Activated CD4-positive, CD25-positive, alpha-beta regulatory T cell treated with anti-CD3 and anti-CD28 coated beads, Interleukin-2, amount 50 U/mL, for 72 hours (primary cell): ENCODE measurements at places on chromosomes 13 and 19.

GRCh38 chr13:105147461-105147860, 1388.0 kb downstream of the EFNB2 start:
- no peak for DNase-seq

DNA sequence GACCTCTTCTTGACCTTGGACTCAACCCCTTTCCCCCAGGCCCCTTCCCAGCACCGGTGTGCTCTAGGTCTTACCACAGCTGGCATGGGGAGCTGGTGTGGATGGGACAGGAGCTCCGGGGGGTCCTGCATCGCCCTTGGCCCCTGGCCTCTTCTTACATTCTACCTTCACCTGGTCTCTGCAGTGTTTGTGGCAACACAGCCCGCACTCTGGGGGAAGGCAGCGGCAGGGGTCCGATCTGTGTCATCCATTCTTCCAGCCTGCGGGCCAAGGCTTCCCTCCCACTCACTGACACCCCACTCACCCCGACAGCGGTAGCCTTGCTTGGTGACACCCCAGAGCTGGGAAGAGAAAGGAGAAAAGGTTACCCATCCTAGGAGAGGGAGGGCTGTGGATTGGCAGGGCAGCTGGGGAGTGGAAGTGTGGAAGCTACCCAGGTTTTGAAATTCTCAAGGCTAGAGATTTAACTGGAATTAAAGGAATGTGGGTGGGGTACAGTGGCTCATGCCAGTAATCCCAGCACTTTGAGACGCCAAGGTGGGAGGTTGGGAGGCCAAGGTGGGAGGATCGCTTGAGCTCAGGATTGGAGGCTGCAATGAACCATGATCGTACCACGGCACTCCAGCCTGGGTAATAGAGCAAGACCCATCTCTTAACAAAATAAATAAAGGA, 8.3 kb downstream of the FAM98C start:
- no peak for DNase-seq

DNA sequence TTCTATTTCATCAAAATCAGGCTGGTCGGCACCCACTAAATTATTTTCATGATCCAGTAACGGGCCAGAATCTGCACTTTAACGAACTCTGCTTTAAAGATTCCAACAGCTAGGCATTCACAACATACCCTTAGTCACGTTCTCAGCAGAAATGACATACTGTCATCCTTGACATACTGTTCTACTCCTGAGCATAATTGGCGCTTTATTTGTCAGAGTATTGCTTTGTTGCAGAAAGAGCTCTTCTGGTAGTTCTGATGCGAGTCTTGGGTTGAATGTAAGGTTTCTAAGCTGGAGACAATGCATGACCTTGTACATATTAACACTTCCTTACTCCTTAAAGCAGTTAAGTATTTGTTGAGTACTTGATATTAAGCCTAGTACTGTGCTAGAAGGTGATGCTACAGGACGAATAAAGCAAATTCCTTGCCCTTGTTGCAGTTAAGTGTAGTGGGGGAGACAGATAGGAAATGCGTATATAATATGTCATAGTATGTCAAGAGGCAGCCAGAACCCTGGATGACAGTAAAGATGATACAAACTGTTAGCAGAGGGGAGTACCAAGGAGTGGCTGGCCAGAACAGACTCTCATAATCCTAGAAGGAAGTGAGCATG, 32.2 kb downstream of the FRY start:
- DNase-seq, result no peak

GRCh38 chr13:82480415-82480814, 1401.9 kb downstream of the SLITRK1 start:
- no peak for DNase-seq

DNA sequence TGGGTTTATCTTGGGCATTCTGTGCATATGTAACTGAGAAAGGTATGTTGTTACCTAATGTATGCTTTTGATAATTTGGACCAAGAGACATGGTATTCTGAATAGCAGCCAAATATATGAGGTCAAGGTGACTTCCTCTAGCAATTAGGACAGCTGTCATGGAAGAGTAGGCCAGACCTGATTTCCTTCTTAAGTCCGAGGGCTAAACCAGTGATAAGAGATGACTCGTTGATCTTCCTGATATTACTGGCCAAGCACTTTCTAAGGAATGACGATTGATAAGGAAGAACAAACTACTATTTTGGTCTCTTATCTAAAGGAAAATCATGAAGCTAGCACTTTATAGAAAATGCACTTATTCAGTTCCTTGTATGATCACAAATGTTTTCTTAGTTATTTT, 42.7 kb downstream of the ARHGAP35 start:
- no peak for DNase-seq

- peak; percentile 8 for DNase-seq
These were observed 7.8 kb downstream of the GAS6 start for GRCh38 chr13:113855931-113856715.

DNA sequence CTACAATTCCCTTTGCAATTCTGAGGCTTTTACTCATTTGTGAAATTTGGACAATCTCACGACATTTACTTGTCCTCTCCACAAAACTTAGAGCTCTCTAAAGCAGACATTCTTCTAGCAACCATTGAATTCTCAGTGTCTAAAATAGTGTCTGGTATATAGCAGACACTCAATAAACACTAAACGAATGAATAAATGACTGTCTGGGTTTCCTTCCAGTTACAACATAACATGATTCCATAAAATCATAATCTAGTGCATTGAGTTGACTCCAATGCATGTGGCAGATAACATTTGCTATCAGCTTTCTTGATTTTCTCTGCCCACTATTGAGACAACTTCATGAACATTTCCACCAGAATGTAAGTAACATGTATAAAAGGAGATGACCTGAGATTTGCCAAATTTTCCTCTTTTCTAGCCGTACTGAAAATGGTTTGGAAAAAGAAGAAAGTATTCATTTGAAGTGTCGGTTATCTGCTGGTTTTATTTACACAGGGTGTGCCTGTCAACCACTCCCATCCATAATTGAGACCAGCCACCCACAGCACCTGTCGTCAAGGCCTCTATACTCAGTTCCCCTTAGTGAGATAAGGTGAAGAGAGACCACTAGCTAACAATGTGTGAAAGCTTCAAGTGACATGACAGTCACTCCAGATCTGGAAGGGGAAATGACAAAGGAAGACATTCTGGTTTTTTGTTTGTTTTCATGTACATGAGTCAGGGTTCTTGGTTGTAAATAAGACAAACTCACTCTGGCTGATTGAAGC, 4.8 kb upstream of the SERP2 start:
- DNase-seq, result no peak

GRCh38 chr19:3509566-3509989, 3.5 kb downstream of the FZR1 start:
- no peak for DNase-seq

GRCh38 chr19:20503476-20503875, 62.1 kb downstream of the ZNF737 start:
- DNase-seq, result no peak

- no peak for DNase-seq
These were observed 46.2 kb downstream of the ZNF557 start for GRCh38 chr19:7115721-7116120.

DNA sequence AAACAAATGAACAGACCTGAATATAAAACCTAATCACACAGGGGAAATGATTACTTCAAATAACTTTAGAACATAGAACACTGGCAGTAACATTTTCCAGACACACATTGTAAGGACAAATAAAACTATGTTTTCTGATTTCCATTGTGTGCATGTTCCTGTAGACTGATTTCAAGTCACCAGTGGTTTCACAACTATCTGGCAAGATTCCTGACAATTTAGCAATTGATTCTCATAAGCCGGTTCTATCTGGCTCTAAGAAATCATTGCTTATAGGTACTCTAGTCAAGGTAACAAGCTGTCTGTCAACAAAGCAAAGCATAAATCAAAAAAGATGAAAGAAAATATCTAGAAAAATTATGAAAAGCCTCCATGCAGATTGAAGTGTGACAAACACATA, 19.6 kb upstream of the PCCA start:
- DNase-seq, result no peak

DNA sequence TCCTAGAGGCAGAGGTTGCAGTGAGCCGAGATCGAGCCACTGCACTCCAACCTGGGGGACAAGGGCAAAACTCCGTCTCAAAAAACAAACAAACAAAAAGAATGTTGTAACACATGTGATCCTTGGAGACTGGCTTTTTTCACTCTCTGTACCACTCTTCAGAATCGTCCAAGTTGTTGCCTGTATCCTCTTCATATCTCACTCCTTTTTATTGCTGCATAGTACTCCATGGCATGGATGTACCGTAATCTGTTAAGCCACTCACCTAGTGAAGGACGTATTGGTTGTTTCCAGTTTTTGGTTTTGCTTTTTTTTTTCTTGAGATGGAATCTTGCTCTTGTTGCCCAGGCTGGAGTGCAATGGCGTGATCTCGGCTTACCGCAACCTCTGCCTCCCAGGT, 7.0 kb upstream of the CD22 start:
- no peak for DNase-seq

DNA sequence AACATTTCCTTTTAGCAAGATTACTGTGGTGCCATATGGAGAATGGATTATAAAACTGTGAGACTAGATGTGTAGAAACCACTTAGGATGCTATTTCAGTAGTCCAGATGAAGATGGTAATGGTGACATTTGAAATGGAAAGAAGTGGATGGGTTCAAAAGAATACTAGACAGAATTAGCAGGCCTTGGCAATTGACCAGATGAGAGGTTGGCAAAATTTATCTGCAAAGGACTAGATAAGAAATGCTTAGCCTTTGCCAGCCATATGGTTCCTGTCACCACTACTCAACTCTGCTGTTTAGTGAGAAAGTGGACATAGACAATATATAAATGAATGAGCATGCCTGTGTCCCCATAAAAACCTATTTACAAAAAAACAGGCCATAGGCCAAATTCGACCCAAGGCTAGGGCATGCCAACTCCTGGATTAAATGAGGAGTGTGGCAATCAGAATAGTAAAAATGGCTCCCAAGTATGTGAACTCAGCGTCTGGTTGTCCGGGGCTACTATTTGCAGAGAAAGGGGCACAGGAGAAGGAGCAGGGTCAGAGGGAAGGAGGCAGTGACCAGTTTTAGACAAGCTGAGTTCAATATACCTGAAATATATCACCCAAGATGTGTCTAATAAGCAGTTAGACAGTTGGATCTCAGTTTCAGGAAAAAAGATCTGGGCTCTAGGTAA, 98.4 kb downstream of the ENOX1 start:
- DNase-seq, result no peak

GRCh38 chr13:90276216-90276615, 1071.3 kb upstream of the MIR17HG start:
- no peak for DNase-seq

DNA sequence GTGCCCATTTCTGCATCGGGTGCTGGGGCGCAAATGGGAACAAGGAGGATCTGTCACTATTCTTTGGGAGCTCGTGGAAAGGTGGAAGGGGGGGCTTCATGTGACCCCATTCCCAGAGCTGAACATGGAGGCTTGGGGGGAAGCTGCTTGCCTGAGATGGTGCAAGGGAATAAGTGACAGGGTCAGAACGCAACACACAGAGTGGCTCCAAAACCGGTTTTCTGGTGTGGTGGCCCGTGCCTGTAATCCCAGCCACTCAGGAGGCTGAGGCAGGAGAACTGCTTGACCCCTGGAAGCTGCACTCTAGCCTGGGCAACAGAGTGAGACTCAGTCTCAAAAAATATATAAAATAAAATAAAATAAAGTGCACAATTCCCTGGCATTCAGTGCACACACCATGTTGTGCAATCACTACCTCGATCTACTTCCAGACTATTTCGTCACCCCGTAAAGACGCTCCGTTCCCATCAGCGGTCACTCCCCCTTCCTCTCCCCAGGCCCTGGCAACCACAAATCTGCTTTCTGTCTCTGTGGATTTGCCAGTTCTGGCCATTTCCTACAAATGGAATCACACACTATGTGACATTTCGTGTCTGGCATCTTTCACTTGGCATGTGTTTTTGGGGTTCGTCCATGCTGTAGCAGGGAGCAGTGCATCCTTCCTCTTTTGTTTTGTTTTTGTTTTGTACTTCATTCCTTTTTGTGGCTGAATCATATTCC, 18.2 kb upstream of the COMP start:
- no peak for DNase-seq

GRCh38 chr19:56107626-56108351, 13.3 kb downstream of the ZNF787 start:
- DNase-seq, result no peak

- no peak for DNase-seq
These were observed 4.9 kb upstream of the ZC3H13 start for GRCh38 chr13:46057256-46058015.

- DNase-seq, result no peak
These were observed 113.6 kb downstream of the ATP11A start for GRCh38 chr13:112803422-112803821.

GRCh38 chr13:31161557-31162150, at the start of gene HSPH1:
HSPH1 (minus strand) TSS chr13:31161904; CDS start chr13:31161582, 322 bp downstream.
- peak; percentile 98 for DNase-seq

- peak; percentile 60 for DNase-seq
These were observed 10.4 kb upstream of the TYK2 start for GRCh38 chr19:10390652-10391286.

- DNase-seq, result no peak
These were observed 82.8 kb downstream of the ITGBL1 start for GRCh38 chr13:101535192-101535746.

DNA sequence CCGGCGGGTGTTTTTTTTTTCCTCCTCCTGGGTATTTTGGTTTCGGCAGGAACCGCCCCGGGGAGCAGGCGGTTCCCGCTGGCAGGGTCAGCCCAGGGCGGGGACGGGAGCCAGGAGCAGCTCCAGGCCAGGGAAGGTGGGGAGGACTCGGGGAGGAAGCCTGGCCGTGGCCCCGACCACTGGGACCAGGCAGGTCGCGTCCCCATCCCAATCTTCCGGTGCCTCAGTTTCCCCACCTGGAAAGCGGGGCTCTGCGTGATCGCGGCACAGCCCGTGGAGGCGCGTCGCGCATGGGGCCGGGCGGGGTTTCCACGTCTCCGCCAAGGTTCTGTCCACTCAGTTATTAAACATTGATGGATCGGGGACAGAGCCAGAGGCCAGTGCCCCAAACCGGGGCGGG, 34.8 kb downstream of the IL12RB1 start:
- DNase-seq, result no peak

DNA sequence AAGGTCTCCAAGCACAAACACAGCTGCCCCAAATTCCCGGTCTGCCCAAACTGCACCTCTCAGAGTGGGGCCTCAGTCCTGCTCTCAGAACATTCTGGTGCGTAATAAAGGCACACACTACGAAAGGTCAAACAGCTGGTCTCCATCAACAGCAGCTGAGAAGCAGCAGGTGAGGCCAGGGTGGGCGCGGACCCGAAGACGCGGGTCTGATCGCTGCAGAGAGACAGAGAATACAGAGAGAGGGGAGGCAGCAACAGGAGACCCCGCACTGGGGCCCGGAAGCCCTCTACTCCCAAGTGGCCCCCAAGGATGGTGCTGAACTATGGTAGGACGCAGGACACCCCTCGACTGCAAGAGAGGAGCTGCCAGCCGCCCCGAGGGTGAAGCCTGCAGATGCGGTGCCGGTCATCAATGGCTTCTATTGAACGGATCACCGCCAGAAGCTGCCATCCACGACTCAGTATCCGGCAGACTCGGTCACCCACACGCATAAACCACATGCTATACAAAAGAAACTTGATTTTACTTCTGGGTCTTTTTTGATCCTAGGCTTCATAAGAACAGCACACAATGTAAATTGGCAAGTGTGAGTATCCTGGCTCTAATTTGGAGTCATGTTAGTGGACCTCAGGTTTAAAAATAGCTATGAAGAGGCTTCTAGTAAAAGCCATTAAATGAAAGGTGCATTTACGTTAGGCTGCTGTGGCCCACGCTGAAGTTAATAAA, 33.4 kb downstream of the STK24 start:
- DNase-seq, result no peak
